Mucosa of gallbladder (tissue), 1 donor: ENCODE measurements at places on chromosomes 11 and 22. TPM values are rescaled to one million over a fixed set of nuclear protein-coding genes. Genes with fewer than 3 reads are reported as not detected.

ANO3 gene
- 30.0 TPM for total RNA-seq

DNA sequence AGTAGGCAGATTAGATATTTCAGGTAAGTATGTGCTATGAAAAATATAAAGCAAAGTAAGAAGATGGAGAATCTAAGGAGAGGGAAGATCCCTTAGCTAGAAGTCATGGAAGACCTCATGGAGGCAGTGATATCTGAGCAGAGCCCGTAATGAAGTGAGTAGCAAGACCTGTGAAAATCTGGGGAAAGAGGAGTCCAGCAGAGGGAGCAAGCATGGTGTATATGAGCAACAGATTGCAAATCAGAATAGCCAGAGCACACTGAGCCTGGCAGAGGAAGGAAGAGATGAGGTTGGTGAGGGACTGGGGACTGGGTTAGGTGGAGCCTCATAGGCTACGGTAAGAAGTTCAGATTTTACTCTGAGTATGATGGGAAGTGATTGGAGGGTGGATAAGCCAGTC is 9.4 kb downstream of the LHFPL7 start:
- no peak for DNase-seq

GRCh38 chr11:62980133-62980760 is 4.5 kb downstream of the SLC22A6 start:
- DNase-seq: no peak

- no peak for DNase-seq
Observed at GRCh38 chr11:84790849-84791427, 836.2 kb downstream of the DLG2 start.

DNA sequence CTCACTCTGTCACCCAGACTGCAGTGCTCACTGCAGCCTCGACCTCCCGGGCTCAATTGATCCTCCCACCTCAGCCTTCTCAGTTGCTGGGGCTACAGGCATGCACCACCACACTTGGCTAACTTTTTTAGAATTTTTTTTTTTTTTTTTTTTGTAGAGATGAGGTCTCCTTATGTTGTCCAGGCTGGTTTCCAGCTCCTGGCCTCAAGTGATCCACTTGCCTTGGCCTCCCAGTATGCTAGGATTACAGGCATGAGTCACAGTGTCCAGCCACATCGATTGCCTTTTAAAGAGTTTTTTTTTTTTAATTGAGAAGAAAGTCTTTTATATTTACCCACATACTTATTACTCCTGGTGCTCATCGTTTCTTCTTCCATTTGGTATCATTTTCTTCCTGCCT is 30.0 kb downstream of the PARVG start:
- no peak for DNase-seq
